Left lung (tissue), 14 donors: ENCODE measurements at places on chromosomes 12 and 14. TPM values are rescaled to one million over a fixed set of nuclear protein-coding genes. Genes with fewer than 3 reads are reported as not detected.

GRCh38 chr14:82449926-82450468 lies 916.3 kb upstream of the SEL1L start:
- no peak for DNase-seq

DNA sequence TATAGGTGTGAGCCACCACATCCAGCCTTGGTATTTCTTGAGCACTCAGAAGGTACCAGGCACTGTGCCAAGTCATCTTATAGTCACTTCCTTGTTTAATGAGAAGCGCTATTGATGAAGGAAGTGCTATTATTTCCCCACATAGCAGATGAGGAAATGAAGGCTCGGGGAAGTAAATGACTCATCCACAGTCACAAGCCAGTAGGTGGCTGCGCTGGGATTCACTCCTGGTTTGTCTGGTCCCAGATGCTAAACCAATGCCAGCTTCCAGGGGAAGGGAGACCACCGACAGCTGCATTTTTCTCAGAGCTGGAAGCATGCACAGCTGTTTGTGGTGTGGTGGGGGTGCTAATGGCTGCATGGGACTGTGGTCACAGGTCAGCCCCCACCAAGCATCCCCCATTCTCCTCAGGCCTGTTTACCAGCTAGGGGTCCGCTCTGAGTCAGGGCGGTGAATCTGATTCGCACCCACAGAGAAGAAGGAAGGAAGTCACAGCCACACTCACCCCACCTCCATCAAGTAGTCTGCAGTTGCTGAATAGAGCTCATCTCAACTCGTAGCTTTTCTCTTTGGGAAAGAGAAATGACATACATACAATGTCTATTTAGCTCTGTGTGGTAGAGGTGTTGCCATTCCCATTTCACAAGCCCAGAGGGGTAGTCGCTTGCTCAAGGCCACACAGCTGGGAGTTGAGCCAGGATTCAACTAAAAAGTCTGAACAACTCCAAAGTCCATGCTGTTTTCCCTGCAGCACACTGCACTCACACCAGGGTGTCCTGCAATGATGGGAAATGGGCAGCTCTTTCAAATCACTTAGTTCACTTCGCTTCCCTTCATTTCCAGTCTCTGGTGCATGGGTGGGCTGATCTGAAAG lies 6.3 kb upstream of the LTBP2 start:
- DNase-seq, result no peak

GRCh38 chr14:64675312-64675711 lies 28.9 kb upstream of the PLEKHG3 start:
- no peak for DNase-seq

- no peak for DNase-seq
Measured at GRCh38 chr14:55578511-55578910, 1.5 kb upstream of the KTN1 start.

DNA sequence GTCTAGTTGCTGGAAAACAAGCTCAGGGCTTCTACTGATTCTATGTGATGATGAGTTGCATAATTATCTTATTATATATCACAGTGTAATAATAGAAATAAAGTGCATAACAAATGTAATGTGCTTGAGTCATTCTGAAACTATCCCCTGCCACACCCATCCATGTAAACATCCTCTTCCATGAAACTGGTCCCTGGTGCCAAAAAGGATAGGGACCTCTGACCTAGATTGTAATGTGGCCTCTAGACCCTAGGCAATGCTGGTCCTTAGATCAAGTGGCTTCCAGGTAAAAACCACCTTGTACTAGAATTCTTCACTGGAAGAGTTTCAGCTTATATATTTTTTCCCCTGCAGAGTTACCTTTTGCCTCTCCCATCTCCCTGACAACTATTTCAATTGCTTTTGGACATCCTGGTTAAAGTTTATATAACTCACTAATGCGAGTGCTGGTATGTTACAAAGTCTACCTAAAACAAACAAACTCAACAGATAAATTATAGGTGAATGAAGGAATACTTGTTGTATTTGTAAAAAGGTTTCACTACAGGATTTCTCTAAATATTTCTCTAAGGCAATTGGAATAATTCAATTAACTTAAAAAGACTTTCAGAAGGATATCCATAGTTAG lies 462.5 kb downstream of the NAV3 start:
- DNase-seq, result no peak

DNA sequence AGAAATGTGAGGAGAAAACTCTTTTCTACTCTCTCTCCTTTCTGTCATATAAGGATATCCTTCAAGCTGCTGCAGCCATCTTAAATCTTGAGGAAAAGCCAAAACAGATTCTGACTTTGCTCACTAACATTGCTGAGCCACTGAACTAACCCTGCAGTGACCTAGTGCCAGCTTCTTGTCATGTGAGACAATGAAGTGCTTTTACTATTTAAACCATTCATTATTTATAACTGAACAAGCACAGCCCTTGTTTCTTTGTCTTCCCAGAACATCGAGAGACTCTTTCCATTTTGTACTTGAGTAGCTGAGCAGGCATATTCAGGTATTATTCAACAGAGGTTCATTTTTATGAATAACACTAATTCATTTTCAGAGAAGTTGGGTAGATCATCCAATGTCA lies 455.0 kb upstream of the TMPO start:
- no peak for DNase-seq

DNA sequence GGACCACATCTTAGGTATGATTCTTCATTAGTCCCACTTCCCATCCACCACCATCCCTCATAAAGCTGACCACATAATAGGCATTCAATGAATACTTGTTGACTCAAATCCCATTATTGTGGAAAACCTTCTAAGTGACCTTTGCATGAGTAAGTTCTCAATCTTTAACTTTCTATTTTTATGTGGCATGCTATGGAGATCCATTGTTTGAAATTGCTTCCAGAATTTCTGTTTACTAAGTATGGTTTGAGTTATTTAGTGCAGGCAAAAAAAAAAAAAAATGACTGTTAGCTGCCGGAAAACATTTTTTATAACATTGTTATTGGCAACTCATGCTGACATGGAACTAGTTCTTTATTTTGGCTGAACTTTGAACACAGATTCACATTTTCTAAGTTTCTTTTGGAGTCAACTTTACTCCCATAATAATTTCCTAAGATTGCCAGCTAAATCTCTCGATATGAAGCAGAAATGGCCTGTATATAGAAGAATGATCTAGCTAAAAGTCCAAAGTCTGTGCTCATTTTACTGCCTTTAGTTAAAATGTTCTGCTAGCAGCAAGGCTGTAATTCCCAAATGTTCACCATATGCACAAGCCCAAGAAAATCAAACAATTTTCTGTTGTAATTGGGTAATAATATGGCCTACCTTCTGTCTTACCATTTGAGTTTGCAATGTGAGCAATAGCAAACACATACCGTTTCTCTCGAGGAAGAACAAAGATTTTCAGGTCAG lies 77.9 kb downstream of the PTGER2 start:
- DNase-seq, result no peak

DNA sequence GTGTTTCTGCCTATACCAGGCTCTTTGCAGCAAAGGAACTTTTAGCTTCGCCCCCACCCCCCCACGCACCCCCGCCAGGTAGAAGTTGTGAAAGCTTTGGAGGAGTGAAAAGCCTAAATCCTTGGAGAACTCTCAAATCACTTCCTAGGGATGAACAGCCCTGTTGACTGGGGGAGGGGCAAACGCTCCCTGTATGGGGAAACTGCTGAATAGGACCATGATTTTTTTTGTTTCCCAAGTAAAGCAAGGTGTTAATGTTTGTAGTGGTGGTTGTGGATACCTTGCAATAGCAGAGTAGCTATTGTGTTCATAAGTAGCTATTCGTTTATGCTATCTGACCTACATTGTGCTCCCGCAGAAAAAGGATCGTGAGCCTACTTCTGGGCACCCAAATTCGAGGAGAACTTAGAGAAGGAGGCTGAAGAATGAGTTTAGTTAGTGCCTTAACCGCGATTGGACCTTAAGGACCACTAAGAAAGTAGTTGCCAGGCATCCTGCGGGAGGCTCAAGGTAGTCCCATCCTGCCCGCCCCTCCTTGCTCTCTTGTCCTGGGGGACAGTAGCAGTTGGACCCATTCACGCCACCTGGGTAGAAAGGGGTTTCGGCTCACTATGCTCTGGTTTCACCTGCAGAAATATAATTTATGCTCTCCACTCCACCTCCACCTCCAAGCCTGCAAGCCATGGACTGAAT lies 901 bp upstream of the NFKBIA start:
- no peak for DNase-seq

DNA sequence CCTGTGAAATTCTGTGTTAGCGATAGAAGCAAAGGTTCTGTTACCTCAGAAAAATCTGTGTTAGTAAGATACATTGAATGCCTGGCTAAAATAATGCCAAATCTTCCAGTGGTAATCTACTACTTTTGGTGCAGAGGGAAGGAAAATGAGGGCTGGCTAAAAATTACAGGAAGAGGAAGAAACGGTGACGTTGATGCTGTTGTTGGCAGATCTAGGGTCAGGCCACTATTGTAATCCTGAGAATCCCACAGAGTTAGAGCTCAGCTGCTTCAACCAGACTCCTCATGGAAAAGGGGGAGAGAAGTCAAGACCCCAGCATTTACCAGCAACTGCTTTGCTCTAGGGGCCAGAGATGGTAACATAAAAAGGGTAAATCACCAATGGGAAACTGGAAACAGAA lies 145.1 kb downstream of the PPM1H start:
- DNase-seq, result no peak

DNA sequence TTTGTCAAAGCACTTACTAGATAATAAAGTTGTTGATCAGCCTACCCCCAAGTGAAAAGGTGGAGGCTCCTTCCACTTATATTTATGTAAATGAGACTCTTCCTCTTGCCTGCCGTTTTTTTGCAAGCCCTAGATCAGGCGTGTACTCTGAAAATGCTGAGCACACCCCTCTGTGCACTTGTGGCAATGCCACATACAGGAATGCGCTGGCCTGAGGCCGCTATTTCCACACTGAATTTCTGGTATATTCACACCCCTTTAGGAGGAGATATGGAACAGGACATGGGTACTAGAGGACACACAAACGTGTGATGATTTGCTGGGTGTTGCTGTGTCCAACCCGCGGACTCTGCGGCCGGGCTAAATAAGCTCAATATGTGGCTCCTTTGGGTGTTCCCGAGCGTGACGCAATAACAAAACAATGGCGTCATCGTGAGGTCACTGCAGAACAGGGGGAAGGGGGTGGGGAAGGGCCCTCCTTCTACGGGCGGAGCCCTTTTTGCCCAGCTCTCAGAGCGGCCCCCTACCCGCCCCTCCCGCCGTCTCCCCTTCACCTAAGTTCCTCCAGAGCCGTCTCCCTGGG lies 554 bp upstream of the TSPAN31 start:
- peak; percentile 73 for DNase-seq

DNA sequence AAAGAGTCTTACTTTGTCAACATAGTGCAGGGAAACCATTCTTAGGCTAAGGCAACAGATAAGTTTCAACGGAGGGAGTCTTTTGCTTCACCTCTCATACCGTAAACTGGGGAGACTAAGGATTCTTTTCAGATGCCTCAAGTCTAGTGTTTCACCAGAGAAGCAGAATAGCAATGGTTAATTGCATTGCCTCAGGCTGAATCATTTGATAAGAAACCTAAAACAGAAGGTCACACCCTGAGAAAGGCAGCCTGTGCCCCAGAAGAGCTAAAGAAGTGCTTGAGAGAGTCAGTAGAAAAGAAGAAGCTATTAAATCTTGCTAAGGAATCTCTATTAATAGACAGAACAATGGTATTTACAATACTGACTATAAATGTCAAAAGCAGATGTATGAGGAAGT lies 21.8 kb upstream of the ATXN7L3B start:
- DNase-seq, result no peak

DNA sequence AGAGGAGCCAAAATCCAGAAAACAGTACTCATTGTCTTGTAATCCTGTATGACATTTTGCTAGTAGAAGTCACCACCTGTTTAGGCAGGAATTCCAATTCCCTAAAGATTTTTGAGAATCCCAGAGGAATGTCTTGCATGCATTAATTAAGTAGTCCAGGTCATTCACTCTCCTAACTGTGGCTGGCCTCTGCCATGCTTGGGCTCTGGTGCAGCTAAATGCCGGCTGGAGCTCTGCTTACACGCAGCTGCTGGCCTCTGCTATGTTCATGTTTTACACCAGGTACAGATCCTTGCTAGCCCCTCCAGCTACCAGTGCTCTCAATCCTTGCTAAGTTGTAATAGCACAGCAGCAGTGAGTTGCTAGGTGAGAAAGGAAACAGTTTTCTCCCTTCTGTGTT lies 16.3 kb upstream of the HIF1A start:
- DNase-seq, result no peak

DNA sequence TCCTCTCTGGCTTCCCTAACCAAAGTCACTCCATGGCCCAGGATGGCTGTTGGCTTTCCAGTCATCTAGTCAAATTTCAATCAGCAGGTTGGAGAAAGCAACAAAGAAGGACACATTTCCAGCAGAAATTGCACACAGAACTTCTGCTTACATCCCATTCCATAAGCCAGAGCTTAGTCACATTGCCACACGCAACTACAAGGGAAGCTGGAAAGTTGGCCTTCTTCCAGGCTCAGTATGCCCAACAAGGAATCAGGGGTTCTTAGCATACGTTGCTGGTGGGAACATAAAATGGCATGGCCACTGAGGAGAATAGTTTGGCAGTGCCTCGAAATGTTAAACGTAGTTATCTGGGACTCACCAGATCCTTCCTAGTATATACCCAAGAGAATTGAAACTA lies 9.3 kb upstream of the APPL2 start:
- DNase-seq, result no peak

Gene KRT82
- not detected for total RNA-seq

Gene B4GALNT1
- total RNA-seq, result 3.8 TPM

Gene BEGAIN
- total RNA-seq, result 1.5 TPM

Gene RNASE4
- 18.5 TPM for total RNA-seq
